AG20443 (cell line): ENCODE measurements at places on chromosomes 13 and 19.

- no peak for DNase-seq
Observed at GRCh38 chr19:19205416-19206410, 2.5 kb upstream of the NR2C2AP start.

- DNase-seq = no peak
Observed at GRCh38 chr13:79646880-79647279, 165.9 kb downstream of the NDFIP2 start.

DNA sequence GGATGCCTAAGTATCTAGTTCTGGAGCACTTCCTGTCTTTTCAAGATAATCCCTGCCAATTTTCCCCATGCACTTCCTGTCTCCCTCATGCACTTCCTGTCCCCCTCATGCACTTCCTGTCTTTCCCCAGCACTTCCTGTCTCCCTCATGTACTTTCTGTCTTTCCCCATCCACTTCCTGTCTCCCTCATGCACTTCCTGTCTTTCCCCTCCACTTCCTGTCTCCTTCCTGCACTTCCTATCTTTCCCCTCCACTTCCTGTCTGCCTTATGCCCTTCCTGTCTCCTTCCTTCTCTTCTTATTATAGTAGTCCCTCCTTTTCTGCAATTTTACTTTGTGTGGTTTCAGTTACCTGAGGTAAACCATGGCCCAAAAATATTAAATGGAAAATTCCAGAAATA lies 3.0 kb upstream of the TNNT1 start:
- DNase-seq = no peak

DNA sequence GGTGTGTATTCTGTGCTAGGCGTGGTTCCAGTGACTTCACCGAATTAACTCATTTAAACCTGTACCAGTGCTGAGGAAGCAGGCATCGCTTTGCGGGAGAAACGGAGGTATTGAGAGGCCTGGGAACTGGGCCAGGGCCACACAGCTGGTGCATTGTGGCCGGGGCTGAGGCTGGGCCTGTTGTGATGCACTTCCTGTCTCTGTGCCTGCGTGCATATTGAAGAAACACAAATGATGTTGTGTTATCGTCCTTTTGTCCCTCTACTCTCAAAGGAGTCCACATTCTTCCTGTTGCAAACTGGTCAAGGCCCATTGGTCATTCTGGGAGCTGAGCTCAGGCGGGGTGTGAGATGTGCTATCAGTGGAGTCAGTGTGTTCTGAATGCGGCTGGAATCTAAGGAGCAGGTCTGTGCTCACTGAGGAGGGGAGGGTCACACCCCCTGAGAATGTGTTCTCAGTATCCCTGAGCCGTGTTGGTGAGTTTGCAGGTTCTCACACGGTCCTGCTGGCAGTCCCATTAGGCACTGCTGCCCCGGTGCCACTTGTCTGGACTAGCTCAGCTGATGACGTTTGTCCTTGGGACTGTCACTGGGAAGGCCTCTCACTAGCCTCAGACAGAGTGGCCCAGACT lies 62.1 kb downstream of the ARHGEF7 start:
- DNase-seq = no peak

- DNase-seq = no peak
Observed at GRCh38 chr19:45920458-45920857, 5.9 kb upstream of the NANOS2 start.

DNA sequence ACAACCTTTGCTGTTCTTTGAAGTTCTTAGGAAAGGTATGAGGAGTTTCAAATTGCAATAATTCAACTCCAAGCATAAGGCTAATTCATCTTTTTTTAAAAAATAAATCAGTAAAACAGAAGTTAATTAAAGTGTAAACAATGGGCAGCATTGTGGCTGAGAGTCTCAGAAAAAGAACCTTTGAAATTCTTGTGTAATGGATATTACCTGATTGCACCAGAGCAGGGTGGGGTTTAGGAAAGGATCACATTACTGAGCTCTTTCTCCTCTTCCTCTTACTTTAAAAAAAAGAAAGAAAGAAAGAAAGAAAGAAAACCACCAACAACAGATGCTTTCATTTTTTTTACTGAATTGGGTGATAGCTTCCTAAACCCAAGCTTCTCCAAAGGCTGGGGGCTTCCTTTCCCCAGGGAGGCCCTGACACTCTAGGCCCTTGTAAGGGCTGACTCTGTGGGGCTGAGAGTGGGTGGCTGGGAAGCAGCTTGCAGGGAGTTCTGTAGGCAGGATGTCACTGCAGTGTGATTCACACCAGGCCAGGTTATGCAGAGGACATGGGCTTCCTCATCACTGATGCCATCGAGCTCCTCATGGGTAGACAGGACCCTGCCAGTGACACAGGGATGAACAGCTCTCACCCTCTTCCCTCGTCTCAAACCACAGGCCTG lies 564.5 kb downstream of the FGF9 start:
- DNase-seq = peak; percentile 44

DNA sequence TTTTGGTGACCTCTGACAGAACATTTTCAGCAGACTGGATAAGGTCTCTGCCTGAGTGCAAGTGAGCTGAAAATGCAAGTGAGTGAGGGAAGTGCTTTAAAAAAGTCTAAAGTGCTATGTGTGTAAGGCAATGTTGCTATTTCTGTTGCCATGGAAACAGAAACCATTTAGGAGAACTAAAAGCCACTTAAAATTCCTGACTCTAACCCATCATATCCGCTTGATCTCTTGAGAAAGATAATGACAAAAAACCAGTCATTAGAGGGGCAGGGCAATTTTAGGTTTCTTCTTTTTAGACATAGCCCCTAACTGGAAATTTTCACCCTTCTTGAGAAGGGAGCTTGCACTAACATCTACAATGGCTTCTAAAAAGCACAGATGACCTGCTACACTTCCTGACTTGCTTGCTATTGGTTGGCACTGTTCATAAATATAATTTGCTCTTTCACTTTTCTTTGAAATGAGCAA lies at the start of gene CYSLTR2:
CYSLTR2 (plus strand) TSS at position 458 of the 468 bp plus-strand sequence. CDS start 52,889 bp downstream, outside the sequence.
- DNase-seq = no peak

DNA sequence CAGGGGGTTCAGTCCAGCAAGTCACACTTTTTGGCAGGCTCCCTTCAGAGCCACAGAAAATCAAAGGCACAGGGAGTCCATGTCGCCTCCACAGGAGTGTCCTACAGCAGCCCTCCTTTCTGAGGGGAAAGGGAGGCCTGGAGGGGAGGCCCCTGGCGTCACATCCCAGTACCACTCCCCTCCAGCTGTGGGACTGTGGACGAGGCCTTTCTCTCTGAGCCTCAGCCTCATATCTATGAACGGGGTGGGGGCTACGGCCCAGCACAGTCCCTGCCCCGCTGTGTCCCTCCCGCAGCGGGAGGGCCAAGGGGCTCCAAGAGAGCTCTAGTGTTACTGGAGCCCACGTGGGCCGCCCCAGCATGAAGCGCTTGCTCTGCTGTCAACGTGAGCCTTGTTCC lies 23.8 kb downstream of the PEPD start:
- DNase-seq = no peak

DNA sequence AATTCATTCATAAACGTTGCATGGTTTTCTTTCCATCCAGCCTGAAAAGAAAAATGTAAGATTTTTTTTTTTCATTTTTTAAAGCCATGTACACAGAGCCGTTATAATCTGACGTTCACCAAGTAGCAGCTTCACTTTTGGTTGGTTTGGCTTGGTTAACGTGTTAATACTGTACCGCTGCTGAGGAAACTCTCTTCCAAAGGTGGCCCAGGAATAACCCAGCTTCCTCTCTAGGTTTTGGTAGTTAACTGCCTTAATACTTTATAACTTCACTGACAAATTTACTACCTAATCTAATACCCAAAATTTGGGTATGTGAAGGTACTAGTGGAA lies 1.7 kb downstream of the INTS6 start:
- DNase-seq = no peak

GRCh38 chr13:109576331-109576813 lies 210.0 kb downstream of the IRS2 start:
- DNase-seq = no peak

DNA sequence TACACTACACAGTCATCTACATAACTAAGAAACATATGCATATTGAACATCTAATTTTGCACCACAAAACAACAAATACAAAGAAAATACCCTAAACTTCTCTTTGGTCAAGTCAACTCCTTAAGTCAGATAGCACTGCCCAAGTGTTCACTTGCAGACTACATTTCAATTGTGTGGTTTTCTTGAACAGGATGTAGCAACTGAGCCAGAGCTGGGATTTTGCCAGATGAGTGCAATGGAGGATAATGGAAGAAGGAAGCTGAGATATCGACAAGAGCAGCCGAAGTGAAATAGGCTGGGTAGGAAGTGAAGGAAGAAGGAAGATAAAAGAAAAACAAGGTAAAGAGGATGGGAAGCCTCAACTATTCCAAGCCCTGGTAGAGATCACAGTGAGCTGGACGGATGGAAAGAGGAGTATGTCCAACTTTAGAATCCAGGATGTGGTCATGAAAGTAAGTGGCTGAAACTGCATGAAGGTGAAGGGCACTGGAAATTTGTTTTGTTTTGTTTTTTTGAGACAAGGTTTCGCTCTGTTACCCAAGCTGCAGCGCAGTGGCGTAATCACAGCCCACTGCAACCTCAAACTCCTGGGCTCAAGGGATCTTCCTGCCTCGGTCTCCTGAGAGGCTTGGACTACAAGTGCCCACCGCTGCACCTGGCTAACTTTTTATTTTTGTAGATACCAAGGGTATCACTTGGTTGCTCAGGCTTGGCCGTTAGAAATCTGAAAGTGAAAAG lies 15.0 kb downstream of the NUFIP1 start:
- peak; percentile 13 for DNase-seq

GRCh38 chr13:43877326-43877725 lies 2.2 kb downstream of the CCDC122 start:
- no peak for DNase-seq

- DNase-seq = peak; percentile 70
Observed at GRCh38 chr19:996051-996838, 4.0 kb upstream of the GRIN3B start.

DNA sequence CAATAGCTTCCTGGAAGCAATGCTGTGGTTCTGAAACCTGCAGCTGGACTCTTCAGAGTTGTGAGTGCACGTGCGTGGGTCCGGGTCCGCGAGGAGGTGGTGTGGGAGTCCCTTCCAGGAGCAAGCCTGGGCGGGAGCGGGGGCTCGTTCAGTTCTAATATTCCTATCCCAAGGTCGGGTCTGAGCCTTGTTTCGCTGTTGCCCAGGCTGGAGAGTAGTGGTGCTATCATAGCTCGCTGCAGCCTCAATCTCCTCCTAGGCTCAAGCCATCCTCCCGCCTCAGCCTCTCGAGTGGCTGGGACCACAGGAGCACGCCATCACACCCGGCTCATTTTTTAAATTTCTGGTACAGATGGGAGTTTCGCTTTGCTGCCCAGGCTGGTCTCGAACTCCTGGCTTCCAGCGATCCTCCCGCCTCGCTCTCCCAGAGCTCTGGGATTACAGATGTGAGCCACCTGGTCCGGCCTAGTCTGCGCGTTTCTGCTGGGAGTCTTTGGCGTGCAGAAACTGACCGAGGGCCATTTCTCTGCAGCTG lies 625 bp downstream of the ZFP82 start:
- DNase-seq = no peak

GRCh38 chr13:30743319-30744055 lies 8.1 kb downstream of the ALOX5AP start:
- DNase-seq = peak; percentile 91

DNA sequence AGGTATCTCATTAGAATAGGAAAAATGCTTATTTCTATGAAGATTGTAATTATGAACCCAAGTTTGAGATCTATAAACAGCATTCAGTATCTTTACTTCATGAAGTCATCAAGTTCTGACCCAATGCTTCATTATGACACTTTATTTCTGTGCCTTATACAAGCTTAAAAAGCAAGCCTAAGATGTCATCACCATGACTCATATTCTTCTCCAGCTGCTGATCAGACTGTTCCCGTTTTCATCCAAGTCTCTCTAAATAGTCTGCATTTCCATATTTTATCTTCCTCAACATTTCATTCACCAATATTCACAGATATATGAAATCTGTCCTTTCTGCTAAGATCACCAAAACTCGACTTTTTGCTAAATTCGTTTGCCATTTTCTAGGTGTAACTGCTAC lies 1247.2 kb upstream of the PRR20A start:
- no peak for DNase-seq

DNA sequence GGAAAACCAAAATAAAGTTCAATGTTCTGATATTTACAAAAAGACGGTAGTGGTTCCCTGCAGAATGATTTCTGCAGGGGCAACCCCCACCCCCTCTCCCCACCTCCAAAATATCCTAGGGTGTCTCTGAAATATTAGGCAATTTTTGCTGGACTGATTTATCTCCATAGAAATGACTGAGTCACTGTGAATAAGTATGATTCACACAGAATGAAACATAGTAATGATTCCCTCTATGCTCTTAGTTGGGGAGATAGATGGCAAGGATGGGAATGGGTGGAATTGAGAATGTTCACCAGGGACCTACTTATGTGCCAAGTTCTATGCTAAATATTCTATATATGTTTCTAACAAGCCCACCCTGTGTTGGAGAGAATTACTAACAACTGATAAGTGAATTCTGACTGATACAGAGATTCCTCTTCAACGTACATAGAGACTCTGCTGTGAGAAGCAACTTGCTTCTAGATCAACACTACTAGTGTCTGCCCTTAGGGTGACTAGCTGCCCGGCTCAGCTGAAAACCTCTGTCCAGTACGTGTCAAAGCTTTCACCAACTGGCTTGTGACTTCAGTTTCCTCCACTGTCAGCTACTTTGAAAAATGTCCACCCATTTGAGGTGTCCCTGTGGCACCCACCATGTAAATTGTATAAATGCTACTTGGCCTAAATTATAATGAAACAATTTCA lies 38.4 kb upstream of the RAP2A start:
- peak; percentile 49 for DNase-seq

GRCh38 chr13:89688918-89689317 lies 1658.6 kb upstream of the MIR17HG start:
- no peak for DNase-seq

DNA sequence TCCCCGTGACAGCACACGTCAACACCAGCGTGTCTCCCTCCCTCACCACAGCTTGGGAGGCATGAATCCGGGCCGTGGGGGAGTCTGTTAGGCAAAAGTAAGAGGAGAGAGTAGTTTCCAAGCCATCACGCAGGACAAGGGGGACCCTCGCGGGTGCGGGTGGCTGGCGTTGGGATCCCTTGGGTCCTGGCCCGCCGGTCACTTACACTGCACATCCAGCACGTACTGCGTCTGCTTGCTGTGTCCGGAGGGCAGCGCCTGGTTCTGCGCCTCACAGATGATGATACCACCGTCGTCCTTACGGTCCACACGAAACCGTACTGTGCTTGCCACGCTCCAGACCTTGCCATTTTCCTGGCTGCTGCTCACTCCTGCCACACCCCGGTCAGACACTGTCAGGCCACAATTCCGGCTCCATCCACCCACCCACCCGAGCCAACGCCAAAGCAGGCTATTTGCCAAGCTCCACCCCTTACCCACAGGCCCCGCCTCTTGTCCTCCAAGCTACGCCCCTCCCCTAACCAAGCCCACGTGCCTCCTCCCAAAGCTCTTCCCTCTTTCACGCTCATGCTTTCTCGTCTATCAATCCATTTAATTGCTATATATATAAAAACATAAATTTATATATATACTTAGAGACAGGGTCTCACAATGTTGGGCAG lies 6.6 kb upstream of the ZNF428 start:
- peak; percentile 45 for DNase-seq
